ENCODE measurements at places on chromosomes 6 and 20.
A peak's percentile ranks its signal among the peaks of the same experiment; 100 is the strongest.

DNA sequence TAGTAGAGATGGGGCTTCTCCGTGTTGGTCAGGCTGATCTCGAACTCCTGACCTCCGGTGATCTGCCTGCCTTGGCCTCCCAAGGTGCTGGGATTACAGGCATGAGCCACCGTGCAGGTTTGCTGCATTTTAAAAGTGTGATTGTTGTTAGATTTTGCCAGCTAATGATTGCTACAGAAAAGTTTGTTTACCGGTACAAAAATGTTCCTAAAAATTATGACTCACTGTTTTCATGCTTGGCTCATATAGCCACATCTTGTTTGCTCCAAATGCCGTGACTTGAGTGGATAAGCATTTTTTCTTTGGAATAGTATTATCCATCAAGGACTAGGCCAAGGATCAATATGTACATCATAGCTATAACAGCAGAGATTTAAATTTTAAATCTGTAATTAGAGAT is 24.3 kb downstream of the LRRN4 start:
- no peak for DNase-seq

- no peak for DNase-seq
Observed at GRCh38 chr6:115524821-115525220, 535.9 kb downstream of the FRK start.

- peak; percentile 54 for DNase-seq
Observed at GRCh38 chr6:148972481-148972880, 225.7 kb downstream of the UST start.

GRCh38 chr20:41293269-41294037 is 24.1 kb downstream of the ZHX3 start:
- DNase-seq, result no peak

DNA sequence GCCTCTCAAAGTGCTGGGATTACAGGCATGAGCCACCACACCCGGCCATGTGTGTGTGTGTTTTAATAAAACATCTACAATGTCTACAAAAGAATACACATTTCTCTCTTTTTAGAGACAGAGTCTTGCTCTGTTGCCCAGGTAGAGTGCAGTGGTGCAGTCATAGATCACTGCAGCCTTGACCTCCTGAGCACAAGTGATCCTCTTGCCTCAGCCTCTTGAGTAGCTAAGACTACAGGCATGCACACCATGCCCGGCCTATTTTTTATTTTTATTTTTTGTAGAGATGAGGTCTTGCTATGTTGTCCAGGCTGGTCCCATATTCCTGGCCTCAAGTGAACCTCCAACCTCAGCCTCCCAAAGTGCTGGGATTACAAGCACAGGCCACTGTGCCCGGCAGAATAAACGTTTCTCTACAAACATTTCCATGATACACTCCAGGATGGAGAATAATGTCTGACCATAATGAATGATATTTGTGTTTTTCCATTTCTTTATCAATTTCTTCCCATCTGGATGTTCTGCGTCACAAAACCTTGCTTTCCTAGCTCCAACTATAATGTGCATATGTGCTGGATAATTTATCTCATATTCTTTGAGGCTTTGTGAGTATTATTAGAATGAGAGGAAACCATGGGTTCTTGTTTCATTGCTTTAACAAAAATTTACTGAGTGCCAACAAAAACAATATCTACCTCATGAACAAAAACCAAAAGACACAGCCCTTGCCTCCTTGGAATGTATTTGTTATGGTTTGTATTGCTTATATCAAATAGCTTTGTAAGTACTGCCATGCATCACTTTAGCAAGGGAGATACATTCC is 28.6 kb upstream of the CCN2 start:
- no peak for DNase-seq

GRCh38 chr6:169966312-169967181 is 215.1 kb downstream of the ERMARD start:
- peak; percentile 26 for DNase-seq

GRCh38 chr20:38987777-38988176 is 25.6 kb downstream of the DHX35 start:
- no peak for DNase-seq
